SJSA1 (cell line): ENCODE measurements at places on chromosomes 7 and 10. TPM values are rescaled to one million over a fixed set of nuclear protein-coding genes. Genes with fewer than 3 reads are reported as not detected.

Gene HABP2
- total RNA-seq = not detected in 2 replicates

Gene CRYGN
- not detected in 2 replicates for total RNA-seq

Gene NUTM2E
- 0.05 TPM in 1 of 2 replicates, not detected in the other for total RNA-seq

Gene AIFM2
- total RNA-seq = 11.7 and 12.3 TPM in 2 replicates

- DNase-seq = no peak
These were observed 46.8 kb downstream of the HIPK2 start for GRCh38 chr7:139730746-139731612.

DNA sequence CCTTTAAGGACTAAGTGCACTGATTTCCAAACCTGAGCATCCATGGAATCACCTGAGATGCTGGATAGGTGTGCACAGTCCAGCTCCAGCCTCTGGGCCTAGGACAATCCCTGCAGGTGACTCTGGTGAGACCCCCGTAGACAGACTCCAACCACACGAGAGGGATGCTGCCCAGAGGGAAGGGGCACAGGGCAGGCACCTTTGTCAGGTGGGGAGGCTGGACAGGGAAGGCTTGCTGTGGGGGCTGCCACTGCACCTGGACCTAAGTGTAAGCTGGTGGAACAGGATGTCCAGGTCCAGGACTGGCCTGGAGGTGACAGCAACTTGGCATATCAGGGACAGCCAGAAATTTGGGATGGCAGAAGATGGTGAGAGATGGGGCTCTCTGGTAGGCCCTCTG, 45.1 kb upstream of the CTBP2 start:
- no peak for DNase-seq

GRCh38 chr10:7194571-7194970, 216.3 kb downstream of the SFMBT2 start:
- DNase-seq = no peak

DNA sequence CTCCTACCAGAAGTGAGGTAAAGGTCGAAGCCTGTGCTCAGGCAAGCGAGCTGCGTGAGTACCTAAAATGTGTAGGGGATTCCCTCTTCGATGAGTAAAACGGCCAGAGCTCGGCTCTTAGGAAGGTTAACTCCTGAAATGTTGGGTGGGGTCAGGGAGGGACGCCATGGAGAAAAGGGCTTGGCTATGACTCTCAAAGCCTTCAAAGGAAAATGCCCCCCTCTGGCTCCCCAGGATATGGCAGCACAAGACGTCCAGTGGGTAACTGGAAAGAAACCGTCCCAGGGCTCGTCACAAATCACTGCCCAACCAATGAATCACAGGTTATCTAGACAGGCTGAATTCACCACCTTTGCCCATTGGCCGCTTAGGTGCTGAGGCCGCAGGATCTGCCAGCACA, 58.0 kb downstream of the CALML3 start:
- DNase-seq = no peak

- DNase-seq = no peak
These were observed 6.8 kb downstream of the GNGT1 start for GRCh38 chr7:93913197-93913596.

- DNase-seq = peak; percentile 72
These were observed 87.1 kb upstream of the HDAC9 start for GRCh38 chr7:18408461-18408860.

- no peak for DNase-seq
These were observed 60.0 kb downstream of the FAM13C start for GRCh38 chr10:59302381-59302780.
